ENCODE measurements at places on chromosomes 2 and 18.

GRCh38 chr18:32358529-32358928, 112.2 kb downstream of the GAREM1 start:
- DNase-seq: no peak

DNA sequence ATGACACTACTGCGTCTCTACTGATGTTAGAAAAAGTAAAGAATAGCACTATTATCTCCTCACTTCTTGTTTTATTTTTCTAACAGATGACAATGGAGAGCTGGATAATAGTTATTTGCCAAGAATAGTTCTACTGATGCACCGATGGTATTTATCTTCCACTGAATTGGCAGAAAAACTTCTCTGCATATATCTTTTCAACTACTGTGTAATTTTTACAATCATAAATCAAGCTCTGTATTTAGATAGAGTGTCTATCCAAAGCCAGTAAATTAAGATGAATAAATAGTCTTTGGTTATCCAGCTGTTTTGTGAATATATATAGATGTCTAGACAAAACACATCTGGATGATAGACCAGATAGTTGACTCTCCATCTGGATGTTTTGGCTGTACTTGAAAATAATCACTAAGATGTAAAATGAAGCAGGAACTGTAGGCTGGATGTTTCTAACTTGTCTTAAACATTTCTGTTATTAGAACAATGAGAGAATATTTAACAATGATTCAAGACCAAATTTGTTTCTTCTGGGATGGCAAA, 40.1 kb downstream of the RASGRP3 start:
- no peak for DNase-seq

- no peak for DNase-seq
These were observed 67.9 kb downstream of the LOXHD1 start for GRCh38 chr18:46588971-46589660.

- DNase-seq: no peak
These were observed 43.0 kb upstream of the RAB6C start for GRCh38 chr2:129936334-129936934.

- DNase-seq: no peak
These were observed 20.7 kb downstream of the LGALSL start for GRCh38 chr2:64474636-64475035.

DNA sequence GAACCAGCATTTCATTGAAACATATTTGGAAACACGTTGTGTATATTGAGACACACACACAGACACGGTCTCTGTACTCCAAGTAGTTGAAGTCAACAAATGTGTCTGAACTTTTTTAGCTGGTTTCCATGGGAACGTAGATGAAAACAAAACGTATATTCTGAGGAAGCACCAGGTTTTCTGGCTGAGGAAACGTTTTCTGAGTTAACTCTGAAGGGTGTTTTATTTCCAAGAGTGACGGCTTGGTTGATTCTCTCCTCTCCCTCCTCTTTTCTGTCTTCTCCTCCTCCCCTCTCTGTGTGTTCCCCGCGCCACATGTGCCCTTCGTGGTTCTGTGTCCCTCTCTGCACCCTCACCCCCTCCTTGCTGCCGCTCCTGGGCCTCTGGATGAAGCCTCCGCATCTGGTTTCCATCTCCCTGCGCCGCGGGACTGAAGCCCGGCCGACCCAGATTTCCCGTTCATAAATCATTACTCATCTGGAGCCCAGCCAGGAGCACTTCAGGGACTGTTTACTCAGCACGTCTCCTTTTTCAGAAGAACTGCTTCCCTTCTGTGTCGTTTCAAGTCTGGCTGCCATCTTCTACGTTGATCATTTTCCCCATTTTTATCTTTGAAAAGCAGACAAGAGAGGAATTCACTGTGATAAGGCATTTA, 122.7 kb downstream of the COL6A3 start:
- DNase-seq: peak; percentile 71

DNA sequence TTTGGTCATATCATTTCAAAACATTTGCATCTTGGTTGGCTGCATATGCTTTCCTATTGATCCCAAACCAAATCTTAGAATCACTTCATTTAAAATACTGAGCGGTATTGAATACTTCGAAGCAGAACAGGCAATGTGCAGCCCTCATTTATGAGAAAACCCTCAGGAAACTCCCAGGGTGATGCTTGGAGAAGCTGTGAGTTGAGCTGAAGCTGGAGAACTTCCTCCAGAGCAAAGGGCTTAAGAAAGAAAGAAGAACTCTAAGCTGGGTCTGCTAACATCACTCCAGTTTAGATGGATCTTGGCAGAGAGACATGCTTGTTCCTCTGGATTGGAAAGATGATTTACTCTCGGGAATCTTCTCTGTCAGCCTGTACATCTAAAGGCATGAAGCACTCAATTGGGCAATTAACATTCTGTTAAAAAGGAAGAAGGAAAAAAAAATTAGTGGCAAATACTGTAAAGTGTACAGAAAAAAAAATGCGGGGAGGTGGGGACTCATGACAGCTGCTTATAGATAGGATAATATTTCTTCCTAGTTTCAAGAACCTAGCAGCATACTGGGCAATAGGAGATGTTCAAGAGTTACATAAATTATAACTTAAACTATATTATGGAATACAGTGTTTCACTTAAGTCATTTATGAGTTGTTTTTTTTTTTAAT, 49.5 kb downstream of the ATIC start:
- DNase-seq: no peak

- no peak for DNase-seq
These were observed 158.1 kb upstream of the CHAC2 start for GRCh38 chr2:53609551-53609950.

DNA sequence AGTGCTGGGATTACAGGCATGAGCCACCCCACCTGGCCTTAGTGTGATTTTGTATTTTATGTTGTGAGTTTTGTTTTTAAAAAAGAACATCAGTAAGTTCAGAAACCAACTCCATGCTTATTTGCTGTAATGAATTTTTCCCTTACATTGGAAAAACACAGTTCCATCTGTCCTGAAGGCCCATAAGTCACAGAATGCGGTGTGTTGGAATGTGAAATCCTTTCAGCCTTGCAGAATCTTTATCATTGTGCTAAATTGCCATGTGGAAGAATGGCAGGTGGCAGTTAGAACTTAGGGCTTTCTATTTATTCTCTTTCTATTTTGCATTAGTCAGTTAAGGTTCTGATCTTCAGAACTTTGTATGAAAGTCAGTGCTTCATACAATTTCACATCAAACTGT, 52.6 kb downstream of the NEDD4L start:
- no peak for DNase-seq

DNA sequence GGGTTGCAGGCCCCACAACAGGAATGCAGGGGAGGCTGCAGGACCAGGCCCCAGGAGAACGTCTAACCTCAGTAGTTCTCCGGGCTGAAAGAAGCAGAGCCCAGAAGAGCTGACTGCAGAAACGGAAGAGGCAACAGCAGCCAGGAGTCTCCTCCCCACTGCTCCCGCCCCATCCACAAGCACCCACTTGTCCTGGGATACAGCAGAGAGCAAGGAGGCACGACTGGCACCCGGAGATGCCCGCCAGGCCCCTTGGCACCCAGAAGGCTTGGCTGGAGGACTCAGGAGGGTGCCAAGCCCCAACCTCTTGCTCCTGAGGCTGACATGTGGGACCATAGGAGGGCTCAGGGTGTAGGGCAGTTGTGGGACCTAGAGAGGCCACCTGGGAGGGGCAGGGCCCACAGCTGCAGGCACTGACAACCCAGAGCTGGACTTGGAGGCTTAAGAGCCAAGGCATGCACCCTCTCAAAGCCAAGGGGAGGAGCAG, 29.0 kb upstream of the TNS1 start:
- no peak for DNase-seq

GRCh38 chr2:70655786-70656185, 102.2 kb upstream of the TGFA start:
- DNase-seq: no peak

DNA sequence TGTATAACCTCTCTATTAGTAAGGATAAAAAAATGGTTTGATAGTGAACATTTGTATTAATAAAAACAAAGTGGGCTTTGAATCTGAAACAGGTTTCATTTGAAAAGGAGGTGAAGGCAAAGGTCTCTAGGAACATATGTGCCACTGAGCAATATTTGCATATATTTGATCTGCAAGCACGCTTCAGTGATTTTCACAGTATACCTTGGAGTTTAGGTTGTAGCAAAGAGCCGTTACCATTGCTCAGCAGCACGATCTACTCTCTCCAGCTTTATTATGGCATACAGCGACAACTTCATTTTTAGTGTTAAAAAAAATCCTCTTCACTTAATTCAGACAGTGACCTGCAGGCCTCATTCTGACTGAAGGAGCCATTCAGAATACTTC, 75.8 kb upstream of the ZEB2 start:
- DNase-seq: no peak

DNA sequence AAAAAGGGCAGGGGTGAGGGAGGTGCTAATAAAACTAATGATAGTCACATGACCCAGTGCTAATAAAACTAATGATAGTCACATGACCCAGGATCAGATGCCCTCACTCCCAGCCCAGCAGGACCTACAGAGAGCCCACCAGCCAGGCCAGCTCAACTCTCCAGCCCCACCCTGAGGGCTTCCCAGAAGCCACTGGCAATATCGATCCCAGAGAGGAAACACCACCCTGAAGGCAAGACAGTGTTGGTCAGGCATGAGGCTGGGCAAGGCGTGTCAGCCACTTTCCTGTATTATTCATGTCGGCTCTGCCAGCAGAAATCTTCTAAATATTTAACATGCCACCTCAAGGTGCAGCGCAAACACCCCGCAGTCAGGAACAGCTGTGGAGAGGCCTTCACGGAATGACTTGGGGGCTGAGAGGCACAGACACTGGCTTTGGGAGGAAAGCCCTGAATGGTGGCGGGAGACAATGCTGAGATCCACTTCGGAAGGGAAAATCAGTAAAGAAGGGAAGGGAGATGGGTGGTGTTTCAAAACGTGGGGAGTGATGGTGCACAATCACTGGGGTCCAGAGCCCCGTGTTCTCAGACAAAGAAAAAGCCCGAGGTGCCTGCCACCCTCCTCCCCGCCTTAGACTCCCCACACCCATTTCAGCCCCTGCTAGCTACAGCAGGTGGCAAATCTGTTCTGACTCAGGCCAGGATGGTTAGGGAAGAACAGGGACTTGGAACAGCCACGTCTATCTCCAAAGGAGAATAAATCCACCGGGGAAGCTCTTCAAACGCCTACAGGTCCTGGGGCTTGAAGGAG, 1.4 kb downstream of the REEP1 start:
- DNase-seq: no peak

DNA sequence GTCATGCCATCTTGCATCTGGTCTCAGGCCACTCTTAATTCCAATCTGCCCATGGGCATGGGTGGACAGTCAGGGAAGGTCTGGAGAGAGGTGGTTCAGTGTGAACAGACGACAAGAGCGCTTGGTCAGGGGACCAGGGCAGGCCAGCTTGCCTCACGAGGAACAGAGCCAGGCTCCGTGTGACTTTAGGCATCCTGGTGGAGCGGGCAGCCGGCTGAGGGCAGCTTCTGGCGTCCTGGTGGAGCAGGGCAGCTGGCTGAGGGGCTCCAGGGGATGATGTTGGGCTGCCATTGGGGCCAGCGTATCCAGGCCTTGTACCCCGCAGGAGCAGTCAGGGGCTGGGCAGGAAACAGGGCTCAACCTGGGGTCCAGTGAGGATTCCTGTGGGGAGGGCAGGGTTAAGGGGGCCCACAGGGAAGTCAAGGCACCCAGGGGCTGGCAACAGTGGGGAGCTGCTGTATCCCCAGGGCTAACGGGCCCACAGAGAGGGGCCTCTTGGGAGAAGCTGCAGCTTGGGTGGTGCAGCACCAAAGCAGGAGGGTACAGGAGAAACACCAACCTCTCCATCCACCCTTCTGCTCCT, 197.9 kb upstream of the TWIST2 start:
- DNase-seq: no peak

- no peak for DNase-seq
These were observed 83.2 kb upstream of the MGAT5 start for GRCh38 chr2:134170700-134171099.

- no peak for DNase-seq
These were observed 73.9 kb downstream of the VSNL1 start for GRCh38 chr2:17614174-17614930.

GRCh38 chr2:196718419-196719109, 79.0 kb downstream of the CCDC150 start:
- DNase-seq: no peak

DNA sequence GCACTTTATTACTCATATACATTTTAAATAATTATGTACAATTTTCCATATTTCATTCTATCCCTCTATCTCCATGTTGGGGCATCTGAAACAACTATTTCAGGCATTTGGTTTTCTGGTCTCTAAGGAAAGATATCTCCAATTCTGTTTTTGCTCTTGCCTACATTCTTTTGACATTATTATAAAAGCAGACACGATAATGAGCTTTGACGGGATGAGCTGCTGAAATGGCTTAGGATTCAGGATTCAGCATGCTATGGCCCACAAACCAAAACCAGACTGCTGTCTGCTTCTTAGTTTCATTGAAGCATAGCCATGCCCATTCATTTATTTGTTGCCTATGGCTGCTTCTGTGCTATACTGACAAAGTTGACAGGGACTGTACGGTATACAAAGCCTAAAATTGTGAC, 42.7 kb upstream of the GLS start:
- no peak for DNase-seq

GRCh38 chr18:57258131-57258777, 94.1 kb upstream of the ST8SIA3 start:
- no peak for DNase-seq

DNA sequence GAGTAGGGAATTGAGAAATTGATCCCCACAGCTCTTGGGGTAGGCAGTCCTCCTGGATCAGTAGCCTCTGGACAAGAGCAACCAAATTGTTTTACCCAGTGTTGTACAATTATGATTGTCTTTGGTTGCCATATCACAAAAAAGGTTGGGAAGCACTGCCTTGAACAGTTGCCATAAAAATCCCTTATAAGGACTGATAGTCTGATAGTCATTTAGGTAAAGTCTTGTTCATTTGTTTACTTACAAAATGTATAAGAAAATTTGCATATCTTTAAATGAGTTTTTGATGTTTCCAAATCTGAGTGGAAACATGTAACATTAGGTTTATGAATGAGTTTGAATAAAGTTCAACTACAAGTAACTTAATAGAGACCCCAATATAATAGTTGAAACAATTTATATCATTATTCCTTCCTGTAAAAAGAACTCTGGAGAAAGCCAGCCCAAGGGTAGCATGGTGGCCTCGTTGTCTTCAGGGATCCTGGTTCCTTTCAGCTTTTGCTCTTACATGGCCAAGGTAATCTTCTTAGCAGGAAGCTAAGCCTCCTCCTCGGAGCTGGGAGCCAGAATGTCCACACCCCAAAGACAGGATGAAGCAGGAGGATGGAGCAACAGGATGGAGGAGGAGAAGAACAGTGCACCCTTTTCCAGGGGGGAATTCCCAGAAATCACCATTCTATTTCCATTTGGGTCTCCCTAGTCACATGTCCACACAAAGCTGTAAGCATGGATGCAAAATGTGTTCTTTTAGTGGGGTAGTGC, 35.7 kb upstream of the NEMP2 start:
- no peak for DNase-seq

DNA sequence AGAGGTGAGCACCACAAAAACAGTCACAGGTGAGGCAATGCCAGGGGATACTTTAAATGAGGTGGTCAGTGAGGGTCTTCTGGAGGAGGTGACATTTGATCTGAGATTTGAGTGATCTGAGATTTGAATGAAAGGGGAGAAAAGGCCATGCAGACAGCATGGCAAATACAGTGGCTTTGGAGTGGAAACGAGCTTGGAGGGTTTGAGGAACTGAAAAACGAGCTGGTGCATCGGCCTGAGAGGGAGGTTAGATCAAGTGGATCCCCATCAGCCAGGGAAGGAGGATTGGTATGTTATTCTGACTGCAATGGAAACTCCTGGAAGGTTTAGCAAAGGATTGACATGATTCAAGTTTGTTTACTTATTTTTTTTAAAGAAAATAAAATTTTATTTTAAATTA, 245.1 kb downstream of the KCNS3 start:
- no peak for DNase-seq

- peak; percentile 43 for DNase-seq
These were observed 116.6 kb downstream of the SRBD1 start for GRCh38 chr2:45494275-45494977.

- DNase-seq: no peak
These were observed 52.8 kb downstream of the IKZF2 start for GRCh38 chr2:213098612-213099011.
